ENCODE measurements at places on chromosomes 3 and 15.

DNA sequence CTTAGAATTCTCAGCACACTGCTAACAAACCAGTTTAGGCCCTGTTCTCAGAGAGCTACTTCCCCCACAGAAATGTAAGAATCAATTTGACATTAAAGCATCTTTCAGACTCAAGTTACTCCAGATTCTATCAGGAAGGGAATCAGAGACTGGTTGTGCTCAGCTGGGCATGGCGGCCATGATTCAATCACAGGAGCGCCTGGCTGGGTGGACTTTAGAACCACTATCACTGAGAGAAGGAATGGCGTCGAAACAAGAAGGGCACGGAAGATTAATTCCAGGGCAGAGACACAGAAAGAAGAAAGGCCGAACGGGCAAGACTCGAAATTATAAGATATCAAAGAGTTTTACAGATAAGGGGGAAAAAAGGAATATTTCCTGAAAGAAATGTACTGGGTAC is 6.2 kb downstream of the TNIK start:
- DNase-seq: no peak

DNA sequence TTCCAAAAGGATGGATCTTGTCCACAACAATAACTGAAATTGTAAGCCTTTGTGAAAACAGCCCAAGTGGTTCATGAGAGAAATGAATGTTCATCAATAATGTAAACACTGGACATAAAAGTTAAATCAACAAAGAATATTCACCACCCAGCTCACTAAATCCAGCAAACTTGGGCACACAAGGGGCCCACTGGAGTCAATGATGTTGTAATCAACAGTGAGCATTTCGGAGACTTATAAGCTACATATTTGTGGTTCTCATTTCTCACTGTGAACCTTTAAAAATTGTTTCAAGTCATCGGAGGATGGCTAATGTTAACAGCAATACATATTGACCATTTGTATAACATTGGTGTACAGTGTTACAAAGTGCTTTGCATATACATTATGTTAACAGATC is 63.1 kb downstream of the VGLL4 start:
- no peak for DNase-seq

DNA sequence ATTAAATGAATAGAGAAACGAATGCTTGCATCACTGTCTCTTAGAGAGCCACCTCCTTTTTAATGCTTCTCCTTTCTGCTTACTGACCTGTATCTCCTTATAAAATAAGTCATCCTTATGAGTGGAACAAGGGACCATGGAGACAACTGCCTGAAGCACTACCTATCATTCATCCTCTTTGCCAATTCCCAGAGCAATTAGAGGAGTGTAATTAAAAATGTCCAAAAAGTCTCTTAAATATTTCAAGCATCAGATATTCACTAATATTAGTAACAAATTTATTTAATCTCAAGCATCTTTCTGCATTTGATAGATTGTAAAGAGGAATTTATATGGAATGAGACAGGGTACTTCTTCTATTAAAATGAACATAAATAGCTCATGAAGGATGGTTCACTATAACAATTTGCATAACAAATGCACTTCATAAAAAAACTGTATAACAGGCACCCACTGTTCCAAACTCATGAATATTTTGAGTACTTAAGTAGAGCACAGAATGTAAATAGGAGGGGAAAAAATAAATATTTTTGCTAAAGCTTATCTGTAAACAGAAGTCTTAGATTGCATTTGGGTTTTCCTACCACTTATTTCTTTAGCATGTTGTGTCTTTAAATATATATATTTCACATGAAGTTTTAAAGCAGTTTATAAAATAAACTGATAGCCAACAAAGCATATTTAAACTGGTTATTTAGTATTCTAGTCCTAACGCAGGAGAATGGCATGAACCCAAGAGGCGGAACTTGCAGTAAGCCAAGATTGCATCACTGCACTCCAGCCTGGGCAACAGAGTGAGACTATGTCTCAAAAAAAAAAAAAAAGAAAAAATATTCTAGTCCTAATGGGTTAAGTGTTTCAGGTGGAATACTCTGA is 269.3 kb downstream of the TBL1XR1 start:
- no peak for DNase-seq

GRCh38 chr15:92082006-92082843 is 228.7 kb downstream of the SLCO3A1 start:
- peak; percentile 78 for DNase-seq

- DNase-seq: no peak
Observed at GRCh38 chr3:122272879-122273278, 52.2 kb upstream of the CSTA start.

DNA sequence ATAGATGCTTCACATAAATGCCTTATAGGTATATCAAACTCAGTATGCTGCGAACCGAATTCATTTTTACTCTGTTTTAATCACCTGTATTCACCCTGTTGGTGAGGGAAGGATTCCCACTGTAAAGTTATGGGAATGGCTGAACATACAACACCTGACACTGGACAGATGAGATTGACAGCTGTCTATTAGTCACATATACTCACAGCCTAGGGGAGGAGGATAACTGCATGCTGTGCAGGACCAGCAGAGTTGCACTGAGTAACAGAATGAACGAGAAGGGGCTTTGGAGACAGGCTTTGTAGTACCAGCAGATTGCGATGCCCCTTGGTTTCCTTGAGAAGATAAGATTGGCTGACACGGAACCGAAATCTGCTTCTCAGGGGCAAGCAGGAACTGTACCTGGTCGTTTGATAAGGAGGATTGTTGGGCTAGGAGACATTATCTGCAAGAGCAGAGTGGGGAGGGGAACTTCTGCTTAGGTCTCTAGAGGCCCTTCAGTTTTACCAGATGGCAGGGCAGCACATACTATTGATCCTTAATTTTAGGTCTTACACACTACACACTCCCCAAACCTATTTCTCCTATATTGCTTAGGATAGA is 43.5 kb upstream of the SLC22A13 start:
- DNase-seq: no peak

DNA sequence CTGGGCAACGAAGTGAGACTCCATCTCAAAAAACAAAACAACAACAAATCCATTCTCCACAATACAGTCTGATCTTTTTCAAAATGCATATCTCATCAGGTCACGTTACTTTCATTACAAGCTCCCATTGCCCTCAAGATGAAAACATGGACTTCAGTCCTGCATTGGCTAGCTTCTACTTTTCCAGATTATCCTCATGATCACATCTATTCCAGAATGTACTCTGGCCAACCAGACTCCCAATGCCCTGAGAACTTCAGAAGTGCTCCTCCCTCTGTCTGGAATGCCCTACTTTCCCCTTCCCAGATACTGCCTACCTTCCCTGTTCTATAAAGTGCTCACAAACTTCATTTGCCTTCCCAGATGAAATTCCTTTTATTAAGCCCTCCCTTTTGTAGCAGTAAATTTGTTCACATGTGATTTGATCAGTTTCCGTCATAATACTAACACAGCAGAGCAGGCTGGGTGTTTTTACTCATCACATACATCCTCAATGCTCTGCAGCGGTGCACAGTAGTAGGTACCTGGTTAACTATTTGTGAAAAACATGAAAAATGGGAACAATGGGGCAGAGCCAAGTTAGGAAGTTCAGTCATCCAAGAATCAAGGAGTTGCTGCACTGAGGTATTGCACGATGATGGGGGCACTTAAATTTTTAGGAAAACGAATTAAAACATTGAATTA is 5.3 kb downstream of the RPL22L1 start:
- no peak for DNase-seq

DNA sequence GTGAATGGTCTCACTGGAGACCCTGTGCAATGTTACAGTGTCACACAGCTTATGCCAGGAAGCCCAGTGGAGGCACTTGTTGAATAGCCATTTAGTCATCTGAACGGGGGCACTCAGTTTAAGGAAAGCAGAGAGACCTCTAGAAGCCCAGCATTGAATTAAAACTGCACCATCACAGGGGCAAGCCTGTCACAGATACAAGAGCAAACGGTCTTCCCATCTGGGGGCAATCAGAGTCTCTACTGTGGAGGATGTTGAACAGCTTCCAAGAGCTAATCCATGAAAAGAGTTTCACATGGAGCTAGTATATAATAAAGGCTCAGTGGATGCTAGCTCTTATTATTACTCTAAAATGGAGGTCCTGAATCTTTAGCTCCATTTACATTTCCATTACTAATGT is 553.7 kb upstream of the ARRDC4 start:
- DNase-seq: no peak

DNA sequence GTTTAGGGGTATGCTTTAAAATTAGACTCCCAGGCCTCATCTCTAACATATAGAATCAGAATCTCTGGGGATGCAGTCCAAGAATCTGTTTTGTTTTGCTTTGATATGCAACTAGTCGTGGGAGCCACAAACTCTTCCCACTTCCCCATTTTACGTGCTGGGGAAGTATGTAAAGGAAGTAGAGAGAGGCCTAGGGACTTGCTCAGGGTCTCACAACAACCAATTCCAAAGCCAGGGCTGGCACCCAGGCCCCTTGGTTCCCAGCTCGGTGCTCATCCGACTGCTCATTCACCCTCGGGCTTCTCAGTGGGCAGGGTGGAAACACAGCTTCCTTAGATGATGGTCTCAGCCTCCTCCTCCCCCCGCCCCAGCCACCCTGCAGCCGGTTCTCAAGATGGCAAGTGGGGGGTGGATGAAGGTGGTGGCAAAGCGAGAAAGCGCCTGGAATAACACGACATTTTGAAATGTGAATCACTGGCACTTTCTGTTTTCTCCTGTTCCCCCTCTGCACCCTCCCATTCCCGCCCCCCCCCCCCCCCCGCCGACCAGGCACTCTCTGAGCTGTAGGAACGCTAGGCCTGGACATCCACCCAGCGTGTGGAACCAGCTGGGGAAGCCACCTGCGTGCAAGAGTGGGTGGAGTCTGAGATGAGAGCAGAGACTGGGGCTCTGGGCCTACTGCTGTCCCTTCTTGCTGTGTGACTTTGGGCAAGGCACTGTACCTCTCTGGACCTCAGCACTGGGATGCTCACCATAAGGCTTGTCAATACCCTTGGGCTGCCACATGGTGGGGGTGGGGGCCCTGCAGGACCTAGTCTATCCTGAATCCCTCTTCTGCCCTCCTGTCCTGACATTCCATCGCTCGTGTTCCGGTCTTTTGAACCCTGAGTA is 214.5 kb downstream of the RPLP1 start:
- DNase-seq: no peak

- DNase-seq: no peak
Observed at GRCh38 chr3:176219970-176220369, 977.3 kb downstream of the TBL1XR1 start.

GRCh38 chr15:70492240-70493177 is 270.8 kb downstream of the UACA start:
- peak; percentile 96 for DNase-seq

GRCh38 chr3:188077160-188077799 is 76.7 kb upstream of the LPP start:
- DNase-seq: no peak

DNA sequence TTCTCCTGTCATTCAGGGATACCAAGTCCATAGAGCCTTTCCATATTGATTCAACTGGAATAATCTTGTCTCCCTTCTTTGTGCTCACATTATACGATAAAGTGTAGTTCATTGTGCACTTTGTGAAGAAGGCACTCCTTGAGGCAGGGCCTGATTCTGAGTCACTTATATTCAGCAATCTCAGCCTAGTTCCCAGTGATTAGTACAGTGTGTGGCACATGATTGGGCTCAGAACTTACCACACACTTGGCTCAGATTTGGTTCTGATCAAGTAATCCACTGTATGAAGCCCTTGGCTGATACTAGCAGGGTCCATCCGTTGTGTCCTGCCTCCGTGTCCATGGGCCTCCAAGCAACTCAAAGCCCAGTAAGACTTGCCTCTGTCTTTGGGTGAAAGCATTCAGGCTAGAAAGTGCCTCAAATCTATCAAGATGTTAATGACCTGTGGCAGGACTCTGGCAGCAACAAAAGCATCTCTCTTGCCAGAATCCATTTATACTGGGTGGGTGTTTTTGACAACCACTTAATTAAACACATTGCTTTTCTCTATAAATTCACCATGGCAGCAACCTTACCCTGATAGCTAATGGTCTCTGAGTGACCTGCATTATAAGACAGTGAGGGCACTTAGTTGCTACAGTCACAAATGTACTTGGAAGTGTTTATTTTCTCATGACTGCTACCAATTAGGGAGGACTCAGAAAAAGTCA is 51.3 kb downstream of the TPRG1 start:
- DNase-seq: no peak

DNA sequence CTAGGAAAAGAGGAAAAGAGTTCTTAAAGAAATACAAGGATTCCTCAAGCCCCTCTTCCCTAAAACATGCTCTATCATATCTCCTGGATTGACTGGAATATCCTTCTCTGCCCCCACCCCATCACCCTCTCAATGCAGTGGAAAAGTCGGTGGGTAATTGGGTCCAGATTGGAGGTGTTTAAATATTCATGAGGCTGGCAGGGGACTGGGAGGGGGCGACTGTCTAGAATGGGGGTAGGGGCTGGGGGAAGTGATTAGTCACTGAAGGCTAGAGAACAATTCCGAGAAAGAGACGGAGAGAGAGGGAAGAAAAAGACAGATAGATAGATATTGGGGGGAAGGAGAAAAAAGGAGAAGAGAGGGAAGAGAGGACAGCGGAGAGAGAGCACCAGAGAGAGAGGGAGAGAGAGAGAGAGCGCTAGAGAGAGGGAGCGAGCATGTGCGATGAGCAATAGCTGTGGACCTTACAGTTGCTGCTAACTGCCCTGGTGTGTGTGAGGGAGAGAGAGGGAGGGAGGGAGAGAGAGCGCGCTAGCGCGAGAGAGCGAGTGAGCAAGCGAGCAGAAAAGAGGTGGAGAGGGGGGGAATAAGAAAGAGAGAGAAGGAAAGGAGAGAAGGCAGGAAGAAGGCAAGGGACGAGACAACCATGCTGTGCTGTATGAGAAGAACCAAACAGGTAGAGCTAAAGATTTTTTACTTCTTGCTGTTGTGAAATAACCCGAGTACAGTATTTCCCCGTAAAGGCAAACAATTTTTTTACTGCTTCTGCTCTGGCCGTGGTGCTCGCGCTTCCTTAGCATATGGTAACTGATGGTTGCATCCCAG is at the start of gene GAP43:
Gene GAP43 (plus strand): TSS at position 467 of the 825 bp plus-strand sequence. CDS start 180 bp downstream, at position 647.
- peak; percentile 19 for DNase-seq

- DNase-seq: no peak
Observed at GRCh38 chr3:62895901-62896300, 20.7 kb upstream of the CADPS start.

- DNase-seq: no peak
Observed at GRCh38 chr3:177279118-177279815, 82.0 kb upstream of the TBL1XR1 start.

- no peak for DNase-seq
Observed at GRCh38 chr3:73056014-73056844, 5.2 kb upstream of the EBLN2 start.

DNA sequence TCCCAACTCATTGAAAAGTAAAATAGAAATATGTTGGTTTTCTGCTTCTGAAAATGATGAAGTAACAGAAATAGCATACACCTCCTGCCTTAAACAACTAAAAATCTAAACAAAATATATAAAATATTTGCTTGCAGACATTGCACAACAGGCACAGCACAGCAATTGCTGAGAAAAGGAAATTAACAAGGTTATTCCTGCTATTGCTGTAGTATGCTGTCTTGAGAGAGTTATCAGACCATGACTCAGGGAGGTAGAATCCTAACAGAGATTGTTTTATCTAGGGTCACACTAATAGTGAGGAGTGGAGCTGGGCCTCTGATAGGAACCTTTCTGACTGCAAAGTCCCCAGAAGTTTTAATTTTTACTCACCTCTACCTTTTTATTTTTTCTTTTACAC is 72.6 kb downstream of the ZBTB20 start:
- DNase-seq: no peak
